Suppressor macrophage treated with lipopolysaccharide for 1 hour (primary cell): ENCODE measurements at places on chromosomes 2 and 18.

- DNase-seq: no peak
Observed at GRCh38 chr2:43462866-43463641, 132.8 kb downstream of the THADA start.

- DNase-seq: peak; percentile 16
Observed at GRCh38 chr2:37415128-37415820, 70.8 kb downstream of the QPCT start.

GRCh38 chr2:191500566-191500883 is 177.4 kb upstream of the NABP1 start:
- DNase-seq: no peak

GRCh38 chr2:33086400-33087015 is 139.8 kb downstream of the LTBP1 start:
- DNase-seq: peak; percentile 26

DNA sequence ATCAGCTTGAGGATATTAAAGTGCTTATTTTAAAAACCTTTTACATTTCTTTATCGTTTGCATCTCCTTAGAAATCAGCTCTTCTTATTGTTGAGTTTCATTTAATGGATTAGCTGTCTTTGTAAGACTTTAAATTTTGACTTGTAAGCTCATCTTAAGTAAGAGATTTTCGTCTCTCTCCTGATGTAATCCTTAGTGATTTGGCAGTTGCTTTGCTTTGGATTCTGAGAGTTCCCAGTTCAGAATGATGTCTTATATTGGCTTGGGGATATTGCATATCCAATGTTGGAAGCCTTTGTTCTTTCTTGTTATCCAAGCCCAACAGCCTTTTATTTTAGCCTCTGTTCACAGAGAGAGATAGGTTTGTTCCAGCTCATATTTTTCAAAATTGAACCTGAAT is 212.1 kb downstream of the ARL6IP6 start:
- no peak for DNase-seq

GRCh38 chr2:20511130-20511529 is 64.3 kb downstream of the RHOB start:
- DNase-seq: no peak
